ENCODE measurements at places on chromosomes 6 and 20.

DNA sequence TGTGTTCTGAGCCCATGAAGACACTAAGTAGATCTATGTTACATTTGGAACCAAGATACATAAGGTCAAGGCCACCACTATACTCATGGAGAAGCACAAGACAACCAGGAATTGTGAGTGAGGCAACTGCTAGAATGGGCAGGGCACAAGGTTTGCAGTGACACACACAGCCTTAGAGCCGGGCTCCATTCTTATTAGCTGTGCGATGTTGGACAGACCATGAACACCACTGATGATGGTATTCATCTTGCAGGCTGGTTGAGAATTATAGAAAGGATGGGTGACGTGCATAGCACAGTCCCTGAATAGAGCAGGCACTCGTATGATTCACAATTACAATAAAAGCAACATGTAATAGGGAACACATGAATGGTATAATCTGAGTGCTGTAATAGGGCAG, 172.4 kb downstream of the GJA10 start:
- DNase-seq, result no peak

- no peak for DNase-seq
Observed at GRCh38 chr20:61631751-61632150, 379.7 kb downstream of the CDH4 start.

DNA sequence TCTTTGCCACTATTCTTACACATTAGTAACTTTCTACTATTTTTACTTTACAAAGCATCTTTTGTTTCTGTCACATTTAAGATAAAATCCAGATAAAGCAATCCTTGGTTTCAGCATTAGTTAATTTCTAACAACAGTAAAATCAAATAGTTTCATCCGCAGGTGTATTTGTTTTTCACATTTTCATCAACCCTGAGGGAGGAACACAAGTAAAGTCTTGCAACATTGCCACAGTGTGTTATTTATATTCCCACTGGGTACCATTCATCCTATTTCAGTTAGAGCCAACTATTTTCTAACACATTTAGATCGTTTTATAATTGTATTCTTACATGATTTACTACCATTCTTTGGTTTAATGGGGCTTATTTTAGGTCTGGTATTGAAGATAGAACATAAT, 908.7 kb upstream of the CITED2 start:
- no peak for DNase-seq

- no peak for DNase-seq
Observed at GRCh38 chr6:16819752-16820151, 58.5 kb upstream of the ATXN1 start.

DNA sequence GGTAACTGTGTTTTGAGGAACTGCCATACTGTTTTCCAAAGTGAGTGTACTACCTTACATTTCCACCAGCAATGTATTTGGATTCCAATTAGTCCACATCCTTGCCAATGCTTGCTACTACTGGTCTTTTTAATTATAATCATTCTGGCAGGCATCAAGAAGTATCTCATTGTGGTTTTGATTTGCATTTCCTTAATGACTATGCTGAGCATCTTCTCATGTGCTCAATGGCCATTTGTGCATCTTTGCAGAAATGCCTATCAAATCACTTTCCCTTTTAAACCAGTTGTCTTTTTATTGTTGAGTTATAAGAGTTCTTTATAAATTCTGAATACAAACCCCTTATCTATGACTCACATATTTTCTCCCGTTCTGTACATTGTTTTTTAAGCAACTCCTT, 75.9 kb downstream of the ATG5 start:
- no peak for DNase-seq

- peak; percentile 97 for DNase-seq
Observed at GRCh38 chr20:59007665-59008511, 834 bp upstream of the CTSZ start.

GRCh38 chr6:50848989-50849795, 30.5 kb downstream of the TFAP2B start:
- no peak for DNase-seq

DNA sequence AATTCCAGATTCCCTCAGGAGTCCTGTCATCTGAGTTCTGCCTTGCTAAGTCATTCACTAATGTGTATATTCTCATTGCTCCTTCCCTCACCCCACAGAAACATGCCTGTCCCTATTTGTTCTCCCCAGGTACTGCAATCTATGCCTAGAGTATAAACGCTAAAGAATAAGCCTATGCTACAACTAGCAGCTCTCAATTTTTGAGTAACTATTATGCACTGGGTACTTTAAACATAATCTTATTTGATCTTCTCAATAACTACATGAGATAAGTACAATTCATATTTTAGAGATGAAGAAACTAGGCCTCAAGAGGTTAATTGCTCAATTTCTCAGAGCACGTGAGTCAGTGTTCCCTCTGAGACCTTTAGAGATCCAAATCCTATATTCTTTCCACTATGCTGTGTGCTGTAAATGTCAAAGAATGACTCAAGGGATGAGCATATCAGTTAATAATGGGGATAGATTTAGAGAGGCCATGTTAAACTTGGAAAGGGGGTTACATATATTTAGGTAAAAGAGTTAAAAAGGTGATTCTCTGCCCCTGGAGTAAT, 423.8 kb upstream of the ADGRB3 start:
- DNase-seq, result no peak

DNA sequence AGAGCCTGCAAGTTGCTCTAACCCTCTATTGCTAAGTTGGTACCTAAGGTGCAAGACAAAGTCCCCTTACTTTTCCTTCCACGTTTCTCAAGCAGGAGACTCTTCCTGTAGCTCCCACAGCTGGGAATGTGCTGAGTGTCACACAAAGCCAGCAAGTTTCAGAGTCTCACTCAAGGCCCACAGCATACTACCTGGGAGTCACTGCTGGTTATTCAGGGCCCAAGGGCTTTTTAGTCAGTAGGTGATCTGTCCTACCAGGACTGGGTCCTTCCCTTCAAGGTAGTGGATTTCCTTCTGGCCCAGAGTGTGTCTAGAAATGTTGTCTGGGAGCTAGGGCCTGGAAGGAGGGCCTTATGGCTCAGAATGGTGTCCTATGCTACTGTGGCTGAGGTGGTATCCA, 261.9 kb upstream of the CITED2 start:
- DNase-seq, result no peak

- no peak for DNase-seq
Observed at GRCh38 chr6:84785671-84786070, 21.3 kb upstream of the TBX18 start.

- no peak for DNase-seq
Observed at GRCh38 chr6:54805077-54805476, 41.5 kb upstream of the FAM83B start.

DNA sequence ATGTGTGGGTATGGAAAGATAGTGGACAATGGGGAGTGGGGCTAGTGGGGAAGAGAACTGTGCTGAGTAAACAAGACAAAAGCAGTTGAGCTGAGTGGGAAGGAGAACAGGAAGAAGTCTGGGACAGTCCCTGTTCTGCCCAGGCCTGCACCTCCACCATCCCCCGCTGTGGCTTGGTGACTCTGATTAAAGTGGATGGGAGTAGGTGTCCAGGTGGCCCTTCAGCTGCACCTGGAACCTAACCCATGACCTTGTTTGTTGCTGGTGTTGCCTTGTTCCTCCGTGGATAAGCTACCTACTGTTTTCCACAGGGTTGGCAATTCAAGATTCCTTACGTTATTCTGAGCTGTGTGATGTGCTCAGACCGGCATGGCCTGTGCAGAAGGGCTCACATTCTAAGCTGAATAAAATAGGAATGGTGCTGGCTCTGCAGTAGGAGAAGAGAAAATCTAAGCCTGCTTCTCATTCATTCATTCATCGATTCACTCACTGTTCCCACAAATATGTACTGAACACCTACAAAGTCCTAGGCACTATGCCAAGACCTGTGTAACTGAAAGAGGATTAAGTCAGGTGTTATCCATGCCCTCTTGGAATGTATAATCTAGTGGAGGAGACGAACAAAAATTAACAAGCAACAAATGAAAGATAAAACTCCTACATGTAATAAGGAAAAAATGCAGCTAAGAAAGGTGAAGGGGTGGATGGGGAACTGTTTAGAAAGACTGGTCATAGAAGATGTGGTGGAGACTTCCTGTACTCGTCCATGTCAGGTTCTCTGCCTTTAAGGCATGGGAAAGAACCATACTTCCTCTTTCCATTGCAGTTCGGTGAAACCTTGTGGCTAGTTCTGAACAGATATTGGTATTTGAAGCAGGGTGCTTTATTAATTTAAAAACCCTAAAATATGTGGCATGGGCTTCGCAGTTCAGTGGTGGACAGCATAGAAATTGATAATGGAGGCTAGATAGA, 10.1 kb upstream of the CALHM6 start:
- peak; percentile 59 for DNase-seq

GRCh38 chr6:46651816-46652215, 802 bp downstream of the CYP39A1 start:
- DNase-seq, result no peak

GRCh38 chr6:1552296-1552761, 57.4 kb upstream of the FOXC1 start:
- peak; percentile 28 for DNase-seq

GRCh38 chr6:38195113-38195635, 375.6 kb downstream of the ZFAND3 start:
- DNase-seq, result no peak

- DNase-seq, result no peak
Observed at GRCh38 chr6:34317882-34318498, 69.2 kb upstream of the SMIM29 start.

All from inflammatory macrophage treated with lipopolysaccharide for 1 hour (primary cell).